ACHN (cell line): ENCODE measurements at places on chromosomes 11 and 22.
A peak's percentile ranks its signal among the peaks of the same experiment; 100 is the strongest.

DNA sequence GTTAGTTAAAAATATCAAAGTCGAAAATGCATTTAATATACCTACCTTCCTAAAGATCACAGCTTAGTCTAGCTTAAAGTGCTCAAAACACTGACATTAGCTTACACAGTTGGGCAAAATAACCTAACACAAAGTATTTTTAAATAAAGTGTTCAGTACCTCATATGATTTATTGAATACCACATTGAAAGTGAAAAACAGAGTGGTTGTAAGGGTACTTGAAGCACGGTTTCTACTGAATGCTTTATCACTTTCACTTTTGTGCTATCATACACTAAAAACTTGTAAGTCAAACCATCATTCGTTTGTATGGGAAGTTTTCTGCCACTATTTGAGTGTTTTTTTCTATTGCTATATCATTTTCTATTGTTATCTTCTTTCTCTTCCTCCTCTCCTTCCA, 36.6 kb downstream of the ZBTB44 start:
- DNase-seq, result no peak

- DNase-seq, result peak; percentile 30
These were observed 70.2 kb downstream of the DDX10 start for GRCh38 chr11:108734956-108735559.

DNA sequence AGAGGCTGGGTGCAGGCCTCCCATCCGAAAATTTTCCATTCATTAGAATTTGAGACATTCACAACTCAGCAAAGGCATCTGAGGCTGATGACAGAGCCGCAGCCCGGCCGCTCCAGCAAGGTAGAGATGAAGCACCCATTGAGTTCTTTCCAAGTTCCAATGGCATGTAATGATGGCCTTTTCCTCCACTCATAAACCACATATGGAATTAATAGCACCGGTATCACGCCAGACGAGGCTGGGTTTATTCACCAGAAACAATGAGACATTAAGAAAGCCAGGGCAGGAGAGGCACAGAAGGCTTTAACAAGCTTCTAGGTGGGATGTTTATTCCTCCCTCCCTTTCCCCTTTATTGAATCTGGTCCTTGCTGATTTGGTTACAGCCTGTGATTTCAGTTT, 534.4 kb downstream of the MN1 start:
- DNase-seq, result no peak

GRCh38 chr11:60703374-60703773, 4.0 kb downstream of the MS4A8 start:
- no peak for DNase-seq

DNA sequence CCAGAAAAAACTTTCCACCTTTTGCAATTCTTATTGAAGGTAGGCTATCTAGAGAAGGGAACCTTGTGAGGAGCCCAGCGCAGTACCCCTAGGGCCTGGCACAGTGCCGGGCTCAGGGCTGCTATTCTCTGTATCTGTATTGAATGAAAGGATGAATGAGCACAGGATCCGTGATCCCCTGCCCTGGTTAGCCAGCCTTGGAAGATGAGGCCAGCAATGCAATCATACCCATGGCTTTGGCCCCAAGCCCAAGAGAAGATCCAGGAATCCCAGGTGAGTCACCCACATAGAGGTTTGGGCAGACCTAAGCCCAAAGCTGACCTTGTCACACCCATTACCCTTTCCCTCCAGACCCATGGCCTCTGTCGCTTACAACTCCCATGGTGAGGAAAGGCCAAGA, 92.5 kb upstream of the CD82 start:
- no peak for DNase-seq

DNA sequence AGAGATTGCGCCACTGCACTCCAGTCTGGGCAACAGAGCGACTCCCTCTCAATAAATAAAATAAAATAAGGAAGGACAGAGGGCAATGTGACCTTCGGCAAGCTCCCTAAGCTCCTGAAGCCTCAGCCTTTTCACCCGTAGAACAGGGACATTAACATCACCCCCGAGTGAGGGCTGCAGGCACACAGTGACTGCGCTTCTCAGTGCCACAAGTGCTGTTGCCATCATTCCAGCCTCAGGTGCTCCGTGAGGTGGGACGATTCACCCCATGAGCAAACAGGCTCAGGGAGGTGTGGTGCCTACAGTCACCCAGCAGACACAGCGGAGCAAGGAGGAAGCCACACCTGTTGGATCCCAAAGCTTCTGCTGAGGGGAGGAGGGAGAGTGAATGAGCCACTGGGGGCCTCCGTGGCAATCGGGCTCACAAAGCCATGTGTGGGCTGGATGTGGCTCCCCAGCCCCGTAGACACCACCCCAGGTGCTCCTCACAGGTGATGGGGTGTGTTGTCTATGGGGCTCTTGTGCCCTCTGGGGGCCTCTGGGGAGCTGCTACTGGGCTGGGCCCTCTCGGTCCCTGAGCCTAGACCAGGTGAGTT, 9.1 kb upstream of the TCF20 start:
- no peak for DNase-seq

DNA sequence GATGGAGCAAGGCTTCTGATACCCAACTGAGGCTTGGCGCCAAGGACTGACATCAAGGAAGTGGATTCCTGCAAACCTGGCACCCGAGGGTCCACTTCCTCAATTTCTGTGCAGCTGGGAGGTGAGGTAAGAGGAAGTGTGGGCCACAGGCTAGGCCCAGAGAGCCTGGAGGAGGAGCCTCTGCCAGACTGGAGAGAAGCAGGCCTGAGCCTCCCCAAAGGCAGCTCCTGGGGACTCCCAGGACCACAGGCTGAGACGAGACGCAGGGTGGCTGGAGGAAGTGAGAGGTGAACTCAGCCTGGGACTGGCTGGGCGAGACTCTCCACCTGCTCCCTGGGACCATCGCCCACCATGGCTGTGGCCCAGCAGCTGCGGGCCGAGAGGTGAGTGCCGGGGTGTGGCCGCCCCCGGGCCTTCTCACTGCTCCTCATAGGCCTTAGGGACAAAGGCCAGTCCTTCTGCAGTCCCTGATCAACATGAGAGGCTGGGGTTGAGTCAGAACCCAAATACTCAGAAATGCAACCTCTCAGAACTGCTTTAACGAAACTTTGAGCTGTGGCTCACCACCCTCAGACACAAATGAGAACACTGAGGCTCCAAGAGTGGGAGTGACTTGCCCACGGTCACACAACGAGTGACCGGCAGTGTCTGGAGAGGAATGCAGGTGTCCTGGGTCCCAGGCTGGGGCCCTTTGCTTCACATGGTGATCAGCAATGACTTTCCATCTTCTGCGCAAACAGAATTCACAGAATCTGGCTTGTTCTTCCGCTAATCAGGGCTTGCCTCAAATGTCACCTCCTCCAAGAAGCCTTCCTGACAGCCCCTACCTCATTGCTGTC, at the start of gene NCF4:
NCF4 (plus strand) TSS at position 186 of the 839 bp plus-strand sequence; CDS start at position 352, 166 bp downstream.
- no peak for DNase-seq

DNA sequence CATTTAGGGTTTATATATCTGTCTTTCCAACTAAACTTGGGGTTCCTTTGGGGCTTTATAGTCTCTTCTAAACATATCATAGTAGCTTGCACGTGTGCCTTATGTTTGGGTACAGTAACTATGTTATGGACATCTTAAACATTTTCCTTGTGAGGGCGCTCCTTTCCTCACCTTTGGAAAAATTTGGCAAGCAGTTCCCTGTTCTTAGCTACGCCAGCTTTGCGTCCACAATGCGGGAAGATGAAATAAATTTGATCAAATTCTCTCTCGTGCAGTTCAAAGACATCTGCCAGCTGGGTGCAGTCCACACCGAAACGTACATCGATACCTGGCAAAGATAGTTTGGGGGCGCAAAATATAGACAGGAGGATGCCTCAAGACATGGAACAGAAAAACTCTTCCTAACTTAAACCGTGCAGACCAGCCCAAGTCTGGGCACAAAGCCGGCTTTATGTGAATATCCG, 548 bp downstream of the FDXACB1 start:
- DNase-seq, result peak; percentile 36

DNA sequence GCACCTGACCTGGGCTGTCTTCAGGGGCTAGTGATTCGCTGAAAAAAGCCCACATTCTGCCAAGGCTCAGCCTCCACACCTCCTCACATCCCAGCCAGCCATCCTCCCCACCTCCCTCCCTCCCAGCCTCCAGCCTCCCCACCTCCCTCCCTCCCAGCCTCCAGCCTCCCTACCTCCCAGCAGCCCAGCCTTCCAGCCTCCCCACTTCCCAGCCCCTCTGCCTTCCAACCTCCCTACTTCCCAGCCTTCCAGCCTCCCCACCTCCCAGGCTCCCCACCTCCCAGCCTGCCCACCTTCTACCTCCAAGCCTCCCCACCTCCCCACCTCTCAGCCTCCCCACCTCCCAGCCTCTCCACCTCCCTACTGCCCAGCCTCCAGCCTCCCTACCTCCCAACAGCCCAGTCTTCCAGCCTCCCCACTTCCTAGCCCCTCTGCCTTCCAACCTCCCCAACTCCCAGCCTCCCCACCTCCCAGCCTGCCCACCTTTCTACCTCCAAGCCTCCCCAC, 33.7 kb upstream of the TH start:
- DNase-seq, result no peak

GRCh38 chr11:76263657-76264056, 57.4 kb upstream of the WNT11 start:
- no peak for DNase-seq

- peak; percentile 38 for DNase-seq
These were observed 47.3 kb downstream of the NEU3 start for GRCh38 chr11:75035911-75036565.

DNA sequence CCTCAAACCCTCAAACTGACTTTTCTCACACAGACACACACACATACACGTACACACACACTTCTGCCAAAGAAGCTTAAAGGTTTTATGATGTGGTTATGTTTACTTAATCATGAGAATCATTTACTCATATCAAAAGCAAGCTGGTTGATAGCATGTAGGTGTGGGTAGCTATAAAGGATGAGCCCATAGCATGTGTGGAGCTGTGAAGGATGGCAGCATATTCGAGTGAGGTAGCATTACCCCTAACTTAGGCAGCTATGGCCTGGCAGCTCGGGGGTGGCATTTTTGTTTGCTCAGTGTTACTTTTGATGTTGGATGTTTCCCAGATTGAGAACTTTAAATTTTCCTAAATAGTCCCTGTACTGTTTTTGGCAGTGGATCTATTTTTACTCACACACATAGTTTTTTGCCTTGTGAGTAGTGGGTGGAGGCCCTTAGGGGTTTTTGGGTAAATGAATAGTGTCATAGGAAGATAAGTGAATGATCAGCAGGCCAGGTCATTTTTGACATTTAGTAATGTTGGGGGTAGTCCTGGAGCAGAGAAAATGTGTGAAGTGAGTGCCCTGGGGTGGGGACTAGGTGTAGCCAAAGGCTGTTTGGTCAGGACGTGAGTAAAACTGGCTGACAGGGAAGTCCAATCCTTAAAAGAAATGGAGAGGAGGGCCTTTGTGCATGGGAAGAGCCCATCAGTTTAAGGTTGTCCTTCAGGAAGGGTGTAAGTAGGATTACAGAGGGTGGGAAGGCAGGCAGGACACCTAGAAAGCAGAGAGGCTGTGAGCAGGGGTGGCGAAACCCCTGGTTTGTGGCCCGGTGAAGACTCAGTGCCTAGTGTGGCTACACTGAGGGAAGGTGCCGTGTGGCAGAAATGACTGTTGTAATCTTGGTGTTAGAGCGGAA, 7.1 kb downstream of the YWHAH start:
- DNase-seq, result no peak

- DNase-seq, result no peak
These were observed 24.4 kb downstream of the ADAMTS8 start for GRCh38 chr11:130403967-130404366.

DNA sequence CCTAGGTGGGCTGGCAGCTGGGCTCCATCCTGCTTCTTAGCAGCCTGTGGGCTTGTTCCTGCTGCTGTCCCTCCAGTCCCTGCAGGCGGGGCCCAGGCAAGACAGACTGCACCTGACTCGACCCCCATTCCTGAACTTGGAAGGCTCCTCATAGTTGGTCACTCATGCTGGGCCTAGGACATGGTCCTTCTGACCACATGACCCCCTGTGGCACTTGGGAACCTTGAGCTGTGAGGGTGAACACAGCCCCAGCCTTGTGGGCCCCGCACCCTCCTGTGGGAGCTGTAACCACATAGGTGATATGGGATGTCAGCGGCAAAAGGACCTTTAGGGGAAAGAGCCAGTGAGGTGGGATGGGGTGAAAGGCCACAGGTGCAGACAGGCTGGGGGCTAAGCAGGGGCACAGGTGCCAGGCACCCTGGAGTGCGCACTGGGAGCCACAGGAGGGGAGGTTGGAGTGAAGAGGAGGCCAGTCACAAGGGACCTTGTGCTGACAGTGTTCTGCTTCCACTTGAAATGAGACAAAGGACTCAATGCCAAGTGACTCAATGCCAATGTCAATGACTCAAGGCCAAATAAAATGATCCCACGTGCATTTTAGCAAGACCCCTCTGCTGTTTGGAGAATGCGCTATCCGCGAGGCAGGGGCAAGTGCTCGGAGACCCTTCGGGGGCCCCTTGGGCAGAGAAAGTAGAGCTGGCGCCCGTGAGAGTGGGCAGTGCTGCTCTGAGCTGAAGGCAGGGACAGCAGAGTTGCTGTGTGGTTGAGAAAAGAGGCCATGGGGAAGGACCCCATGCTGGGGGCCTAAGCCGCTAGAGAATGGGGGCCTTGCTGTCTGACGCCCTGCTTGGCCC, 90.7 kb downstream of the MORC2 start:
- DNase-seq, result no peak

DNA sequence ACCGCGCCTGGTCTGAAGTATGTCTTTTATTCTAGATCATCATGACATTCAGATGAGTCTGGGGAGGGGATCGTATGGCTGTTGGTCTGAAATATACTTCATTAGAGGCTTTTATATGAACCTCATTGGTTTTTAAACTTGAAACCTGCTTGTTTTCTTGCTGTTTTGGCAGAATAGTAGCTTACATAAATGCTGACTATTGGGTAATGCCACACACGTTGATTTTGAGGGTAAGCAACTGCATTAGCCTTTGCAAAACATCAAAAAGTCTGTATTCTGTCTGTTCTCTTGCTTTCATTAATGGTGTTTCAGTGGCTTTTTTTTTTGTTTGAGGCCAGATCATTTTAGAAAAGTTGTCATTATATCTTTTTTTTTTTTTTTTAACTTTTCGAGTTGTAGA, 14.2 kb downstream of the PPME1 start:
- no peak for DNase-seq
